ENCODE measurements at places on chromosomes 3 and 15.
A peak's percentile ranks its signal among the peaks of the same experiment; 100 is the strongest.

DNA sequence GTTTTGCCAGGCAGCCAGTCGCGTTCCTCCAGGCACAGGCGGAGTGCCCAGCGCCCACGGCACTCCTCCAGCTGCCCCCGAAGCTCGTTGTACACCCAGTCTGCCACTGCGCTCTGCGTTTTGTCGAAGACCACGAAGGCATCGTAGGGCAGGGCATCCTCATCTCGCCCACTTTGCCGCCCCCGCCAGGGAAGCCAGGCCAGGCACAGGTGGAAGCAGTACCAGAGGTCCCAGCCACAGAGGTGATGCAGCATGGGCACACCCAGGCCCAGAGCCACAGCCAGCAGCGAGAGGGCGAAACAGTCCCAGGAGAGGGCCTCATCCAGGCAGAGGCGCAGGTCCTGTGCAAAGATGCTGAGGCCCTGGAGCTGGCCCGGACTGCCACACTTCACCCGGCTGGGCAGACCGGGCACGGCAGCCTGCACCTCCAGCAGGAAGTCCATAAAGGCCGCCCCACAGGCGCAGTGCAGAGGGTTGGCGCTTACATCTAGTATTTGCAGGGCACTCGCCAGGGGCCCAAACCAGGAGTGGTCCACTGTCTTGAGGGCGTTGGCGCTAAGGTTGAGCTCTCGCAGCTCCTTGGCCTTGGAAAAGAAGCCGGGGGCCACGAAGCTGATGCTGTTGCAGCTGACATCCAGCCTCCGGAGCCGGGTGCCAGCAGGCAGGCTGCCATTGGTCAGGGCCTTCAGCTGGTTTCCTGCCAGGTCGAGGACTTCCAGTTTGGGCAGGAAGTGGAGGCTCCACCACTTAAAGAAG is 3.7 kb downstream of the TLR9 start:
- peak; percentile 75 for DNase-seq

GRCh38 chr3:124809039-124809438 is 78.1 kb downstream of the ITGB5 start:
- no peak for DNase-seq

GRCh38 chr3:9767418-9767817 is 2.3 kb downstream of the CAMK1 start:
- no peak for DNase-seq

DNA sequence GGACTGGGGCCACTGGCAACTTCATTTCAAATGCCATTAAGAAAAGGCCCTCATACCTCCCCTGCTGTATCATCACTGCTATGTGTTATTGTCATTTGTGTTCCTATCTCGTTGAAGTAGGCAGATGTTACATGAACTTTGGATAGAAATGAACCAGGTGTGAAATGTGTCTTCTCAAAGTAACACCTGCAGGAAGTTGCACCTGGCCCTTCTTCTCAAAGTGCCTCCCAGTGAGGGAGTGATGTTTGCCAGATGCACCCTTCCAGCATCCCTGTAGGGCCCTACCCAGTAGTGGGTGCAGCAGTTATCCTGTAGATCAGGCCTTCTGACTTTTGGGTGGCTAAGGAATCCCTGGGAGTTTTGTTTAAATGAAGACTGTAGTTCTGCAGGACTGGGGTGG is 197.7 kb upstream of the CTNNB1 start:
- no peak for DNase-seq

DNA sequence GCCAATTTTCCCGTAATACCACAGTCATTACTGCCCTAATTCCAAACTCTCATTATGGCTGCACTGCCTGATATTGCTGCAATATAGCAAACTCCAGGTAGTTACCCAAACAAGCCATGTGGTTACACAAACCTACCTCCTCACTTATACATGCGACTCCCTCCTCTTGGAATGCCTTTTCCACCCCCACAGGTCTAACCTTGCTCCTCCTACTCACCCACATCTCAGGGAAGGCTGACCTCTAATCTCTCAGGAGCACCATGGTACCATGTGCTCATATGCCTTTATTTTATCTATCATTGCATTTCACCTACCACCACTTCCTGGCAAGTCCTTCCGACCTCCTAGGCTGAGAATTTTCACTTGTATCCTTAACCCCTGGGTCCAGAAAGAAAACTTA is 2.9 kb downstream of the RBPMS2 start:
- no peak for DNase-seq

Data from CD4-positive, alpha-beta T cell treated with Interleukin-17A for 1 hour (primary cell).